ENCODE measurements at places on chromosomes 13 and 19.

DNA sequence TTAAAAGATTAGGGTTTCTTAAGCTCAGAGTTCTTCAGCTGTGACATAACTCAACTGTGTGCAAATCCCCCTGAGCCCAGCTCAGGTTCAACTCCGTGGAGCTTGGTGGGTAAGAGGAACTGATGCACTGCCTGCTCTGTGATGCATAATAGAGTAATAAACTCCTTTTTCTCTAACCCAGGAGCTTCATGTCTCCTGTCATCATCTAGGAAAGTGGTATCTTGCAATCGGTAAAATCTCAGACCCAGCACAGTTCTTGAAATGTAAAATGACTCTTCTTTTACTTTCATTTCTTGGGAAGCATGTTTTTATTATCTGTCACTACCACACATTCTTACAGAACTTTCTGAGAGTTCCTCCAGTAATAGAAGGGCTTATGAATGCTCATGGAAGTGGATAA lies 123.8 kb upstream of the PCDH9 start:
- DNase-seq, result no peak

DNA sequence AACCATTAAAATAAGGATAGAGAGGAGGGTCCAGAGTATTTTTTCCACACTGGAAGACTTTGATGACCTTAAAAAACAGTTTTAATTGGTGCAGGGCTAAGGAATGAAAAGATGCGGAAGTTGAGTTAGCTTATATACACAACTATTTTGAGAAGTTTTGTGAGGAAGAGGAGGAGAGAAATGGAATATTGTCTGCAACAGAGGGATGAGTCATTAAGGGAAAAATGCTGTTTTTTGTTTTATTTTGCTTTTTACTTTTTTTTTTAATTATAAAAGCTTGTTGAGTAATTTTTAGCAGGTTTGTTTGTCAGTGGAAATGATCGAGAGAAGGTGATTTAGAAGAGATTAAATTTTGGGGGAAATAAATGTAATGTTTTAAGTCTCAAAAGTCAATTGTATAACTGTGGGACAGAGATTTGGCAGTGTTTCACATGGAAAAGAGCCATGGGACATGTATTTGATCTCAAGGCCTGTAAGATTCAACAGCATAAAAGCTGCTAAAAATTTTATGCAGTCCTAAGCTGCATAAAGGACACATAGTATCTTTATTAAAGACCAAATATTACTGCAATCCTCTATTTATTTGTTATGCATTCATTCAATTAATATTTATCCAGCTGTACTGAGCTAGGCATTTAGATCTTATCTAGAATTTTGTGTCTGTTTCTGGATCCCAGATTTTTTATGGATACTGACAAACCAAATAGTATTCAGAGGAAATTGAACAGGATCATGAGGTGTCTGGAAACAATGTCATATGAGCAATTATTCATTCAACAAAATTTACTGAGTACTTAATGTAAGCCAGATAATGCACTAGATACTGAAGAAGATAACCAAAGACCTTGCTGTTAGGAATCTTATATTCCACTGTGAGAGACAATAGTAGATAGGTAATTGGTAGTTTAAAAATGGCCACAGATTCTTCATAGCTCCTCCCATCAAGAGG lies 72.7 kb downstream of the DNAJC15 start:
- DNase-seq, result no peak

DNA sequence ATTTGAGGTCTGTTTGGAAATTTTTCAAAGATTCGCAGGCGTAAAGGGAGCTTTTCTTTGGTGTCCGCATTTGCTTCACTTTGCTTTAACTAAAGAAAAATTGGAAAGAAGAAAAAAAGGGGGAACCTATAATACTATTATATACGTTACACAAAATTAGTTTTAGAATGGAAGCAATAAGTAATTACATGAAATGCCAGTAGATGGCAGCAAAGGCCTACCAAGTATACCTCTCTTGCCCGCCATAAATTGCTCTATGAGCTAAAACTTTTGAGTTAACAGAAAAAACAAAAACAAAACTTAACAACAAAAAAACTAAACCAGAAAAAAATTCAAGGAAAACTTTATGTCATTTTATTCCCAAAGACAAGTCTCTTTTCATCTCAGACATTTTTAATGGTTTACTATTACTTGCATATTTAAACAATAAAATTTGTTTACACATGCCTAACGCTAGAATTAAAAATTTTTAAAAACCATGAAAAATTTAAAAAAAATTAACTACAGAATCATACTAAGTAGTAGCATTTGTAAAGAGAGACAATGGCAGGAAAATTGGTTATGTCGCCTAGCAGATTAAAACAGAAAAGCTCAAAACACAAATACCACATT lies 271.4 kb downstream of the NALCN start:
- no peak for DNase-seq

GRCh38 chr19:55304980-55305379 lies 20.2 kb downstream of the TMEM150B start:
- DNase-seq, result no peak

DNA sequence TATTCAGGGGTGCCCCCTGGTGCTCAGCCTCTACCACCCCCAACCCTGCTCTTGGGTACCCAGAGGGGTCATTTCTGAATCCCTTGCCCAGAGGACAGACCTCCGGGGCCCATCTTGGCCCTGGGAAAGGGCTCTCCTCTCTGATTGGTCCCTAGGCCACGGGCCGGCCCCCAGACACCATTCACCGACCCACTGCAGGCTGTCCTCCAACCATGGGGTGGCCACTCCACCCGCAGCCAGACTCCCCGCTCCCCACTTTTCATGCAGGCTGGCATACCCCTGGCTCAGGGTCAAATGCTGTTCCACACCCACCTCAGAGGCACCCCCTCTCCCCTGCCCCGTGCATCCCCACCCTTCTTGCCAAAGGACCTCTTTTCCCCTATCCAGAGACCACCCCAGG lies 14.8 kb downstream of the SMIM24 start:
- DNase-seq, result no peak

DNA sequence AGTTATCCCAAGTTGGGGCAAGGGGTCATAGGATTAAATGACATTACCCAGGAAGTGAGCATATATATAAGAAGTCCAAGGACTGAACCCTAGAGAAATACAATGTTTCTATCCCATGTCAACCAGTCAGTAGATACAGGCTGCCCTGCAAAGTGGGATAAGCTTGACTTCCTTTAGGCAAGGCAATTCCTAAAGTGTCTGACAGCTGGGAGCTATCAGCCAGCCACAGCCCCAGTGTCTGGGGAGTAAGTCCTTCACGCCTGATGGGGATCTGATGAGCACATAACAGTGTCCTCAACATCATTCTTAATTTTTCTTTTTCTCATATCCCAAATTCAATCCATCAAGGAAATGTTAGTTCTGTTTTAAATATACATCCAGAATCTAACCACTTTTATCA lies 54.1 kb downstream of the DNAJC15 start:
- DNase-seq, result no peak

GRCh38 chr13:49421391-49421790 lies 22.5 kb downstream of the CAB39L start:
- DNase-seq, result no peak

- DNase-seq, result no peak
Observed at GRCh38 chr19:13334801-13335481, 171.3 kb downstream of the CACNA1A start.

- no peak for DNase-seq
Observed at GRCh38 chr13:97502706-97503105, 68.7 kb downstream of the RAP2A start.

GRCh38 chr19:58579473-58580142 lies 6.5 kb upstream of the MZF1 start:
- DNase-seq, result no peak

DNA sequence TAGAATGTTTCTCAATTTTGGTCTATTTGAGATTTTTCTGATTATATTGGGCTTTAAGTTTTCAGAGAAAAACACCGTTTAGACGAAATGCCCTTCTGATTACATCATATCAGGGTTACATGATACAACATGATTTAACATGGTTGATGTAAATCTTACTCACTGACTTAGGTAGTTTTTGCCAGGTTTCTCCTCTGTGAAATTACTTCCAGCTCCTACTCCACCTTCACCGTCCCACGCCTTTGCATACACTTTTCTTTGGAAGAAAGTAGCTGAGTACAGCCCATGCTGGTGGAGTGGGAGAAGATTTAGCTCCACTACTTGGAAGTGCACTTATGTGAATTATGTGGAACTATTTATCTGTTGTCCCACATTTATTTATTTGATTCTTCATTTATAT lies 433.2 kb upstream of the KLHL1 start:
- no peak for DNase-seq

GRCh38 chr19:43594710-43595604 lies 977 bp downstream of the IRGQ start:
- peak; percentile 68 for DNase-seq

- DNase-seq, result no peak
Observed at GRCh38 chr13:81382246-81382645, 1041.3 kb upstream of the SPRY2 start.

DNA sequence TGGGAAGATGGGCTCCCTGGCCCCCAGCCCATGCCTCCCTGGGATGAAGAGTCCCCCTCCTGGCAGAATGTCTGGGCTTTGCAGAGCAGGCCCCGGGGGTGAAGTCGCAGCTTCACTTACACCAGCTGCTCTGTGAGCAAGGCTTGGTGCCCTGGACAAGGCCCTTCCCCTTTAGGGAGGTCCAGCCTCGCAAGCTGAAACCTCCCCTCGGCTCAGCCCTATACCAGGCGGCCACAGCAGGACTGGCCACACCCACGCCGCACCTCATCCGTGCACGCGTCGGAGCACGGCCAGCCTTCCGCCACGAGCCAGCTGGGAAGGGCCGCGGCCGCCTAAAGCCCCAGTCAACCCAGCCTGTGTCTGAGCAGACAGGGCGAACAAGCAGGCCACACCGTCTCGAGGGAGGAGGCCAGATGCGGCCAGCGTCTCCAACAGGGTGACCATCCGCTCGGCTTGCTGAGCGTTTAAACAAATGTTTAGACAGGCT lies 83.2 kb upstream of the MCF2L start:
- peak; percentile 90 for DNase-seq

GRCh38 chr19:47661611-47662010 lies 51.6 kb upstream of the EHD2 start:
- no peak for DNase-seq

DNA sequence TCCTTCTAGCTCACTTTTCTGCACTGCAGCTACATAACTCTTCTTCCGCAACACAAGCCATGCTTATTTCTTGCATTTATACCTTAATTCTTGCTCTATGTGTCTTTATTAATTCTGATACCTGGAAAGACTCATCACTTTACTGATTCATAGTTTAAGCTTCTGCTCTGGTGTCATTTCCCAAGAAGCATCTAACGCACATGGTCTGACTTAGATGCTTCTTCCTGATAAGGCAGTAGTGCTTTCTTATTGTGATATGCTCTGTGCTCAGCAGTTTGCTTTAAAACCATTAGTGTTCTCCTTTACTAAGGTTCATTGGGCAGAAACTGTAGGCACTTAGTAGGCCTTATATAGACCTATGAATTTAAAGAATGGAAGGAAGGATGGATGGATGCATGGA lies 66.4 kb downstream of the EPSTI1 start:
- no peak for DNase-seq

- DNase-seq, result no peak
Observed at GRCh38 chr13:28490061-28490460, 4.9 kb downstream of the FLT1 start.

GRCh38 chr13:37479916-37480315 lies 118.7 kb downstream of the POSTN start:
- no peak for DNase-seq

DNA sequence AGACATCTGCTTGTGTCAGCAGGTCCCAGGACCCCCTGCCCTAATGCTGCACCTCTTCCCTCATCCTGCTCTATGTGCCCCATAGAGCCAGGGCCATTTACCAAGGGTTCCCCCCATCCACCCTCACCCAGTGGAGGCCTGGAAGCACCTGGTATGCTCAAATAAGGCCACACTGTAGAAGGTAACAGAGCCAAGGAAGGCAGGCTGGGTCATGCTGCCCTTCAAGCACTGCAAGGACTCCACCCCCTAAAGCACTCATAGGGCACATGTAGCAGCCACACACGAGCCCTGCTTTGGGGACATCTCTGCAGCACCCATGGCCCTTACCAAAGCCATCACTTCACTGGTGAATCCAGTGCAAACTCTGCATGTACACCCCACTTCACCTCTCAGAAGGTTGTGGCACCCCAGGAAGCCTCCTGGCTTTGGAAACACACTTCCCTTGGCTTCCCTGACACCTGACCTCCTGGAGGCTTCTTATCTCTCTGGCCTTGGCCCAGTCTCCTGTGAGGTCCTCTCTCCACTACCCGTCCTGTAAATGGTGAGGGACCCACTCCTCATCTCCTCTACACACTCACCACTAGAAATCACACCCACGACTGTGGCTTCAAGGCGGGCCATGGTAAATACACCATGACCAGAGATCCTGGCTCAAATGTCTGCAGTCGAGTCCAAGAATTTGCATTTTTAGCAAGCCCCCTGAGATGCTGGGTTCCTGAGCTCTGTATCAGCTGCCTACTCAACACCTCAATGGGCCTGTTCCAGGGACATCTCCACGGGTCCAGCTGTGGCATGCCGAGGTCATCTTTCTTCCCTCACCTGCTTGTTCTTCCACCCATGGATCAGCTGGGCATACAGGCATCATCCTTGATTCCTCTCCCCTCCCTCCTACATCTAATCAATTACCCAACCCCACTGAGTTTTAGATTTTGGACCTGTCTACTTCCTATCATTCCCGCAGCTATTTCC lies 80.9 kb upstream of the DOCK9 start:
- no peak for DNase-seq

GRCh38 chr19:19115954-19116353 lies 22.3 kb downstream of the TMEM161A start:
- DNase-seq, result peak; percentile 68

- DNase-seq, result no peak
Observed at GRCh38 chr13:95783747-95784146, 106.8 kb downstream of the DNAJC3 start.

DNA sequence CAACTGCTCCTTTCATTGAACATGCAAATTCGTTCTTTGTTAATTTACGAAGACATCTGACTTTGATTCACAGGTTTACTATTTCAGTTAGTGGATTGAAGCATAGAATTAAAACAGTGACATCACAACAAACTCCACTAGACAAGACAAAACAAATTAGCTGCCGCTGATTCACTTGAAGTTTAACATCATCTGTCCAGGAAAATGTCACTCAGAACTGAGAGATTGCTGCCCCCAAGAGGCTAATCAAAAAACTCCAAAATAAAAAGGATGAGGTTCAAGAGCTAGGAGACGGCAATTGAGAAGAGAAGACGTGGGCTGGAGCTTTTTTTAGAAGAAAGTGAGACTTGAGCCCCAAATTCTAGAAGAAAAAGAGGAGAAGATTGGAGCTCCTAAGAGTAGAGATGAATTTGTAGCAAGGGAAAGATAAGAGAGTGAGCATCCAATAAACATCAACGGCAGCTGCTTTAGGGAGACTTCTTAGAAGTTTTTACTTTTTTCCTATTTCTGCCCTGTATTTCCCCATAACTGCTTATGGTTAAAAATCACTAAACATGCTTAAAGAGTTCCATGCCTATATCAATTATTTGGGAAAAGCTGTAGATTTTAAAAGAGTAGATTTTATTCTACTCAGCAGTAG lies 40.8 kb upstream of the TPP2 start:
- no peak for DNase-seq

- peak; percentile 59 for DNase-seq
Observed at GRCh38 chr19:48907671-48908070, 7.6 kb downstream of the NUCB1 start.
